OCI-LY7 (cell line): ENCODE measurements at places on chromosomes 1 and 21. TPM values are rescaled to one million over a fixed set of nuclear protein-coding genes. Genes with fewer than 3 reads are reported as not detected.

DNAI4 gene
- total RNA-seq, result 10.2 and 12.0 TPM in 2 replicates

ETV3L gene
- total RNA-seq, result not detected in 2 replicates

CFAP141 gene
- total RNA-seq, result not detected in 2 replicates

FAM177B gene
- not detected in 2 replicates for total RNA-seq

LIPI gene
- not detected in 2 replicates for total RNA-seq

CTSK gene
- 1.8 and 2.1 TPM in 2 replicates for total RNA-seq

CLDN17 gene
- total RNA-seq, result not detected in 2 replicates

GRCh38 chr21:35016071-35016470, 33.0 kb downstream of the RUNX1 start:
- no peak for DNase-seq

DNA sequence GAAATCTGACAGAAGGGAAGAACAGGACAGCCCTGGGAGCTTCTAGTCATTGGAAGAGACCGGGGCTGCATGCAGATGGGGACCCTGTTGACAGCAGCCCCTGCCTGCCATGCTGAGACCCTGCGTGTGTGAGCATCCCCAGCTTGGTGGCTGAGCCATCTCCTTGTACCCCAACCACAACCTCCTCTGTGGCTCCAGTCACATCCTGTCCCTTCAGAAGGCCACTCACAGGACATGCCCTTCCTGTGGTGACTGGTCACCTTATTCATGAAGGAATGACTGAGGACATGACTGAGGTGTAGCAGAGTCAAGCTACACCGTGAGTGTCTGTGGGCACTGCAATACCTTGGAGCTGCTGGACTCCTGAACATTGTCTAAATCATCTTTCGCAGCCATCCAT, 141.8 kb upstream of the ERRFI1 start:
- DNase-seq, result no peak

DNA sequence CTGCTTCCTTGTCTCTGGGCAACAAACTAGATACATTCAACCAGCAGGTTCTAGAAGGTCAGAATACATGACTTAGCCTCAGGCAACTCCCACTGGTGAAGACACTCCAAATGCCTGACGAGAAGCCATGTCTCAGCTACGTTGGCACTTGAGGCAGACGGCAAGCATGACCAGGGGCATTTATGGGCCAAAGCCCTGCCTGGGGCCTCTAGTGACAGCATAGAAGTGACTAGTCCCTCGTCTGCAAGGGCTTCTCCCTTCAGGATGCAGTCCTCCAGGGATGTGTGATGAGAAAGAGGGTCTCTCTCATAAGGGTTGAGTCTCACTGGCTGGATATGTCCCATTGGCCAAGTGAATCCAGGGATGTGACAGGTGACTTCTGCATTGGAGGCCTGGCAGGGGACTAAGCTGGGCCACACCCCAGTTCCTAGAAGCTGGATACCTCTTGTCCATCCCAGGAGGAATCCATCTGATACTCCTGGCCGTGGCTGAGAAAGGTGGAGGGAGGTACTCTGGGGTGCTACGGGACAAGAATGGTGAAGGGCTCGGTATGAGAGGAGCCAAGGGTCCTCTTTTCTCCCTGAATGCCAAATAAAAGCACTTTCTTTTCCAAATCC, 148.6 kb upstream of the HMGB4 start:
- no peak for DNase-seq

- peak; percentile 25 for DNase-seq
Observed at GRCh38 chr1:64960731-64961130, 5.6 kb downstream of the JAK1 start.

DNA sequence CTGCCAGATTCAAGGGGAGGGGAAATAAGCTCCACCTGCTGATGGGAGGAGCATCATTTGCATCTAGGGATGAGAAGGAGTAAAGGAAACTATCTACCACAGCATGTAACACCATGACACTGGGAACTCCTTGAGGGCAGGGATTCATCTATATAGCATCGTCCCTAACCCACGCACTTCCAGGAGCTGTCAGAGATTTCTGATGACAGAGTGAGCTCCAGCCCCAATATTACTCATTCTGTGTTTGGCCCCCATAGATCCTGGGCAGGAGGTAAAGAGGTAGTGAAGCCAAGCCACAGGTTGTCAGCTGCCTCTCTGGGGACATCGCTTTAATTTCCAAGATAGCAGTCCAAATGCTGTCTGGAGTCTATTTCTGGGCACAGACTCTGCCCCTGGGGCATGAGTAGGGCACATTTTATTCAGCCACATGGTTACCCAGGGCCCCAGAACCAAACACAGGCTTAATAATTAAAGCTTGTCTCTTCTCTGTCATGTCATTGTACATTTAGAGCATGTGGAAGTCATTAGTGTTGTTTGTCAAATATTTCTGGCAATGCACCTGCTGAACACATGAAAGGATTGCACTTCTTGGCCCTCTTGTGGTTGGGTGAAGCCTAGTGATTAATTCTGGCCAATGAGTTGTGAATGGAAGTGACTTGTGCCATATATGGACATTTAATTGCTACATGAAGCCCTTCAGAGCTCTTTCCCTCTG, 105.9 kb upstream of the POU3F1 start:
- peak; percentile 57 for DNase-seq

GRCh38 chr1:156246781-156247459, 936 bp downstream of the PAQR6 start:
- DNase-seq, result no peak

DNA sequence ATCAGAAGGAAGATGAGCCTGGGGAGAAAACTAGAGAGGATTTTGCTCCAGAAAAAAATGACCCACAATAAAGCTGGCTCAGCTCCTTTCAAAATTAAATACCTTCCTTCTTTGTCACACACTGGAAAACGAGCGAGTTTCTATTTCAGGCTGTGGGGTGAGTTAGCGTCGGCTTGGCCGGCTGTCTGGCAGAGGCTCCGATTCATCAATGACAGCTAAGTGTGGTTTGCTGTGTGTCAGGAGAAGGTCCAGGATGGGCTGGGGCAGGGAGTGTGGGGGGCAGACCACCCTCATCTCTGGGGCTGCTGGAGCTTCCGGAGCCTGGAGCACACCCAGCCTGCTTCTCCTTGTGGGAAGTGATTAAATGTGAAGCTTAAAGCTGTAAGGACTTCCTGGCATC, 120.2 kb downstream of the ETS2 start:
- no peak for DNase-seq

DNA sequence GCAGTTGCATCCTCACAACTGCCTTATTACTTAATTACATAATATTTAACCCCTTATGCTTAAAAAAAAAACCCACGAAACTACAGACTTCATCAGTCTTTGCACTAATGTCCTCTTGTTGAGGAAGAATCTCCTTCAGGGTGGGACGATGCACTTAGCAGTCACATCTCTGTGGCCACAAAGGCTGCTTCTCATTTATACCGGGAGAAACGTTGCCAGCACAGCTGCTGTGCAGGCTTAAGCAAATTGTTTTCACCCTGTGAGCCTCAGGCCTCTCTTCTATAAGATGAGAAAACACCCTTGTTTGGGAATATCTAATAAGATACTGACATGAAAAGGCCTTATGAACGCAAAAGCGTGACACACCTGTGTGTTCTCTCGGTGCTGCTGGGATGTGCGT, 2.9 kb upstream of the OBSCN start:
- no peak for DNase-seq

- no peak for DNase-seq
Observed at GRCh38 chr1:245154429-245155271, at the start of gene KIF26B. TSS of gene KIF26B (plus strand) at chr1:245154985. CDS start at chr1:245155425, 440 bp downstream.

DNA sequence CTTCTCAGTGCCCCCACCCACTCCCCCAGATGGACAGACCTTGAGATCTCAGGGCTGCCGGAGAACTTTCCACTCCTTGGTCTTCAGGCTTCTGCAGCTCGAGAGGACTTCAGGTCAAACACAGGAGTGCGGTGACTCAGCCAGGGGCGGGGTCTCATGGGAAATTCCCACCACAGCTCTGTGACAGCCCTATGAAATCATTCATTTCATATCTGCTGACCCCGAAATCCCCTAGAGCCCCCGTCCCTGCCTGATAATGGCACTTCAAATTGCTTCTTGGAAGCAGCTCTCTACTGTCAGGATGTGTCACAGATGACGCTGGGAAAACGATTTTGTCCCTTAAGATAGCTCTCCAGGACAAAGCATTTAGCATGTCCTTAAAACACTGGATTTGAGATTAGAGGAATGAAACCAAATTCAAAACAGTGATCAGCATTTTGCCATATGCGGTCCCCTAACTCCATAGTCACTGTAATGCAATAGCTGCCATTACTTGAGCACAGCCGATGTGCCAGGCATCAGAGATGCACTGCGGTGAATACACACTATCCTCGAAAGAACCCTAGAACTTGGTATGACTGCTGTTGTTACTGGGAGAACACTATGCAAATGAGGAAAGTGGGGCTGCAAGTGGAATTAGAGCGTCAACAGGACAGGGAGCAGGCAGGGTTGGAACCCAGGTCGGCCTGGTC, at the start of gene TNFRSF9:
TNFRSF9 (minus strand) TSS at position 95 of the 692 bp plus-strand sequence. CDS start 845 bp downstream, outside the sequence.
- DNase-seq, result no peak

DNA sequence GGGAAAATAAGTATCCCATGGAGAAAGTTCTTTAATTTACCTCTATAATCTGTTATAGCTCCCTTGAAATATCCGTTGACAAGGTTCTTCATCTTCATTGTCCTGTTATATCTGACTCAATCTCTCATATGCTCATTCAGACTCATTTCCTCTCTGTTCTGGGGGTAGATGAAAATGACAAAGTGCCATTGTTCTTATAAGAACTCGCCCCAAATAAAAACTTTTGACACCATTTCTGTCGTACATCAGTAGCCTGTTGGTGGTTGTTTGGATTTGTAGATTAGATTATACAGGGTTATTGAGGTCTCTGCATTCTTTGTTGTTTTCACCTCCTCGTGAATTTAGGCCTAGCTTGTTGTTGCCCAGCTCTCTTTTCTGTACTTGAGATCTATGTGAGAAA, 55.2 kb upstream of the IPO9 start:
- DNase-seq, result no peak

- peak; percentile 84 for DNase-seq
Observed at GRCh38 chr1:167650269-167651160, 20.5 kb downstream of the RCSD1 start.

GRCh38 chr1:167747988-167748387, 26.2 kb downstream of the MPZL1 start:
- no peak for DNase-seq

DNA sequence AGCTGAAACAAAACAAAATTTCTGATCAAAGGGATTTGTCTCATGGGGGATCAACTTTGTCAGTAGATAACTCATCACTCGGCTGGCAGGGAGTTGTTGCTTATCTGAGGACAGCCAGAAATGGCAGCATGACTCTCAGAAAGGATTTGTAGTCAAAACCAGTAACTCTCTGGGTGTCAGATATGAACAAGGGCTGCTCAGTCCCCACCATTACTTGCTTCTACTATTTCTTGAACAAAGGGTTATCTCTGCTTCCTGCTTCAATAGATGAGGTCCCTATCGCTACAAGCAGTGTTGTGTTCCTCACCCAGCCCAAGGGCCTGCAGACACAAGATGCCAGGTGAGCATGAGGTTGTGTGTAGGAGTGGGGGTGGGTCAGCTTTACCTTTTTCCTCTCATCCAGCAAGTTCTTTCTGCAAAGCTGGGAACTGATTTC, 116.2 kb downstream of the PTBP2 start:
- DNase-seq, result no peak

- peak; percentile 0 for DNase-seq
Observed at GRCh38 chr1:80217377-80217986, 1211.0 kb upstream of the ADGRL4 start.

DNA sequence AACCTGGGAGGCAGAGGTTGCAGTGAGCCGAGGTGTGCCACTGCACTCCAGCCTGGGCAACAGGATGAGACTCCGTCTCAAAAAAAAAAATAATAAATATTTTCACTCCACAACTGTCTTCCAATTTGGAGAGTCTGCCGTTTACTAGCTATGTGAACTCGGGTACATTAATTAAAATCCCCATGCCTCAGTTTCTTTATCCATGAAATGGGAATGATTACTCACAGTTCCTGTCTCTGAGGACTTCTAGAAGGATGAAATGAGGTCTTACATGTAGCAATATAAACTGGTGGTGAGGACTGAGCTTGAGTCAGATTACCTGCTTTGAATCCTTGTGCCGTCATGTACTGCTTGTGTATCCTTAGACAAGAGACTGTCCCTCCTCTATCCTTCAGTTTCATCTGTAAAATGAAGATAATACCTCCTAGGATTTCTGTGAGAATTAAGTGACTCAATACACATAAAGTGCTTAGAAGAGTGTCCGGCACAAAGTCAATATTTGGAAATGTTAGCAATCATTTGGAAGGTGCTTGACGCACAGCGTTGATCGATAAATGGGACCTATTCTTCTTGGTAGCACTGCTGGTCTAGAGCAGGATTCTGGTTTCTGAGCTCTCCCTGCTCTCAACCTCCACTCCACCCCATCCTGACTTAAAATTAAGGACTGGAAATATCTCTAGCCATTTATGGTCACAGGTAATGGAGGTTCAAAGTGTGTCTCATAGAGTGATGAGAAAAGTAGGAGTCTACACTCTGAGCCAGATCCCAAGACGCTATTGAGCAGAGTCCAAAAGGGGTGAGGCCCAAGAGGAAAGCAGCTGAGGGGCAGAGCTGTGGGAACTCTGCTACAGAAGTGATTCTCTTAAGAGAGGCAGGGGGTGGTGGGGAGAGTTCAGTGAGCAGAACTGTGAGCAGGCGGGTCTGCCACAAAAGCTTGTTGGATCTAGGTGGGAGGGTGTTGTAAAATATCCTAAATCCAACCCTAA, 11.6 kb upstream of the DDI2 start:
- no peak for DNase-seq
